ENCODE measurements at places on chromosomes 11 and 22. TPM values are rescaled to one million over a fixed set of nuclear protein-coding genes. Genes with fewer than 3 reads are reported as not detected.

- DNase-seq: peak; percentile 36
These were observed 92.0 kb downstream of the CEP164 start for GRCh38 chr11:117419482-117420142.

DNA sequence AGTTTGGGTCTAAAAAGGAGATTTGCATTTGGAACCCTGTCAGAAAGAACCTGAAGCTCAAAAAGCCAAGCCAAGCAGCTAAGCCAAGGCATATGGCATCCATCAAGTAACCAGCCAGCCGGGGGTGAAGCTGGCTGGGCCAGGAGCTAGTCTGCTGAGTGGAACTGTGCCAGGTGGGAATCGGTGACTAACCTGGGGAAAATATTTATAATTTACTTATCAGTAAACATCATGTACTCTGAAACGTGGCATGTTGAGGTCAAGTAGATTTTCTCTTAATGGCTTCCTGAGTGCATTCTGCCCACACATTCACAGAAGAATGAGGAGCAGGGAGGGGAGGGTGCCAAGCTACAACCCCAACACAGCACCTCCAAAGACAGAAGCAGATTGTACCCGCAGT, 70.5 kb upstream of the SESN3 start:
- DNase-seq: no peak

GRCh38 chr22:47126344-47126811, 363.9 kb downstream of the TBC1D22A start:
- DNase-seq: no peak

- no peak for DNase-seq
These were observed 87.7 kb upstream of the HORMAD2 start for GRCh38 chr22:29992341-29993275.

DNA sequence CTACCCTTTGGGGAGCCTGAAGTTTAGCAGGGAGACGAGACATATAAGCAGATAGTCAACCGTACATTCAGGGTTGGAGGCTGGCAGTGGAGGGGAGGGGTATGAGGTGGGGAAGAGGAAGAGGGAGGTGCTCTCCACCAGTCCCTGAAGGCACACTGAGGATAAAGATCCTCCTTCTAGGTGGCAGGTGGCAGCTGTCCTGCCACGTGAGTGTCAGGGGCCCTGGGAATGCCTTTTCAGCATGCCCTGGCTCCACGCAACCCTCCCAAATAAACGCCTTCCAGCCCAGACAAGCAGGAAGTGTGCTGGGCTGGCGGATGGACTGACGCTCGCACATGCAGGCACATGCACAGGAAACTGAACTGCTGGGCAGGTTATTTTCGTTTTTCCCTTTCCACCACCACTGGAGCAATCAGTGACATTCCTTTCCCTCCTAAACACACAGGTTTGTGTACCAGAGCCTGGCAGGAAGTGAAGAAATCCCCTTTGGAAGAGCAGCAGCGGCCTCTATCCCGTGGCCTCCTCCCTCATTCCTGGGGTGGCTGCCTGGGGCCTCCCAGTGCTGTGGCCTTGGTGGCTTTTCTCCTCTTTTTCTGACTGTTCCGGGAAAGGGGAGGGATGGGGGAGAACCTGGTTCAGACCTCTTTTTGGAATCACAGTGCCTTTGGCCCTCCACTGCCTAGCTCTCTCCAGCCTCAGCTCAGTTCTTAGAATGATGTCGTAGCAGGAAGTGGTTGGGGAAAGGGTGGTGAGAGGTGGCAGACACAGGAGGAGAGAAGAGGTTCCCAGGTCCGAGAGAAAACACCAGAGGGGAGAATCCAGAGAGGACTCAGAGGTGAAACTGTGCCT, 157.0 kb upstream of the TIMP3 start:
- DNase-seq: peak; percentile 59

DNA sequence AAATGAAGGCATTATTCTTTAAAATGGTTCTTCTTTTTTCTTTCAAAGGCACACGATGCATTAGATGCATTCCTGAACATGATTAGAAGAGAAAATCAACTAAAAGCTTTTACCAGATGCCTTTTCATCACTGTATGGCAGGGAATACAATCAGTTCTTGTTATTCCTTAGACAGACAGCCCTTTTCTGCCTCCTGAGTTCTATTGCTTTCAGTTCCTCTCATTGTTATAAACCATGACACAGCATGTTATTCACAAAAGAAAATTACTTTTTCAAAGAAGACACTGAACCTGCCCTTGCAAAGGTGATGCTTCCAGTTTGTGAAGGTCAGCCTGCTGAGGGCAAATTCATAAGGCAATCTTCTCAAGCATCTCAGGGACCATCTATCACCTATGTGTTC, 70.1 kb downstream of the FAM181B start:
- no peak for DNase-seq

- peak; percentile 13 for DNase-seq
These were observed 73.4 kb downstream of the MYEOV start for GRCh38 chr11:69367211-69367964.

GRCh38 chr22:46355369-46355995, 20.0 kb downstream of the TRMU start:
- peak; percentile 96 for DNase-seq

- DNase-seq: no peak
These were observed 25.9 kb downstream of the ZNF195 start for GRCh38 chr11:3353066-3353465.

DNA sequence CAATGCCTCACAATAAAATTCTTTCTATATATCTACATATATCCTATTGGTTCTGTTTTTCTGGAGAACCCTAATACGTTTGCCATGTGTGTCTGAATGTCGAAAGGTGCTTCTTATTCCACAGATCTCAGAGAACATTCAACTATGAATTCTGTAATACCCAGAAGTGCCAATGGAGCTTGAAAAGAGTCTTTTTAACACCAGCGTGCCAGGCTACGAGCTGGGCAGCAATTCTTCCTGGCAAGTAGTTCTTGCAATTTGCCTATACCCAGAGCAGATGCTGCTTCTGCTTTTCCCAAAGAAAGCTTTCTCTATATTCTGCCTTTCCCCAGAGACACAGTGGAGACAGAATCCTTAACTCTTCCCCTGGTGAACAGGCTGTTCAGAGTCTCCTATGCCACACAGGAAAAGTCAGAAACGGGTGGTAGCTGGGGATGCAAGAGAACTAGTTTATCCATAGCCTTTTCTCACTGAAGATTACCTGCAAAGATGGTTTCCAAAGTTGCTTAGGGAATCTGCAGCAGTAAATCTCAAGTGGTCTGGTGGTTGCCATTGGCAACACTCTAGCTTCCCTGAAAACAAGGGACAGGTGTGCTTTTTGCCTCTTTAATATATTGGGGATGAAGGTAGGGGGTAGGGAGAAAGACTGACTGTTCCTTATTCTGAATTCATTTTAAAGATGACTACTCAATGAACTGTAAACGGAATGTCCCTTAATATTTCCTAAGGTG, 16.8 kb upstream of the PAFAH1B2 start:
- no peak for DNase-seq

DNA sequence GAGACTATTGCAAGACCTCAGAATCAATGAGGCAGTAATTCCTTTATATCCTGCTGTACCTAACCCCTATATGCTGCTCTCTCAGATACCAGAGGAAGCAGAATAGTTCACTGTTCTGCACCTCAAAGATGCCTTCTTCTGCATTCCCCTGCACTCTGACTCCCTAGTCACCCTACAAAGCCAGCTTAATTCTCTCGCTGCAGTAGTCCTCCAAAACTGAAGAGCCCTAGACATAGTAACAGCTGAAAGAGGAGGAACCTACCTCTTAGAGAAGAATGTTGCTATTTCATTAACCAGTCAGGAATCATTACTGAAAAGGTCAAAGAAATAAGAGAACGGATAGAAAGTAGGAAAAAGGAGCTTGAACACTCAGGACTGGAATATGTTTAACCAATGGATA, 49.3 kb downstream of the PRSS23 start:
- DNase-seq: no peak

DNA sequence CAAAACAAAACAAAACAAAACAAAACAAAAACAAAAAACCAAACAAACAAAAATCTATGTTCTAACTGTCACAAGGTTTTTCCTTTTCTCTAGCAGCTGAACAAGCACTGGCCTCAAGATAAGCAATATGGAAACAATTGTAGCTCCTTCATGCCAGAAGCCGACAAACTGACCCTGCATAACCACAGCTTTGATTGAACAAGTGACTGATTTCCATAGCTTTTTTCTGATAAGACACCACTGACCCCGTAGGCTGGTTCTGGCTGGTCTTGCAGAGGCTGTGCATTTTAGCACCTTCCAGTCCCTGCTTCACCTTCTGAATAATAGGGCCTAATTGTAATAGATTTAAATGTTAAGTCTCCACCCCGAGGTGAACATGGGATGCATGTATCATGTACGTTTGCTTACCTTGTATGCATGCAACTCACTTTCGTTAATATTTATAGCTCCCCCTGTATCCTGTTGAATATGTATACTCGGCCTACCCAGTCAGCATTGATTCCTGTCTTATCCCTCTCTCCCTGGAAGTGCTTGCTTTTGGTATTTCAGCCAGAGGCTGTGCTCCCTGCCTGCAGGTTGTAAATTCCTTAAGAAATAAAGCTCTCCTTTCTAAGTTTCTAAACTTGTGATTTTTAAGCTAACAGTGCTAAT, 49.6 kb downstream of the CNTF start:
- DNase-seq: no peak

DNA sequence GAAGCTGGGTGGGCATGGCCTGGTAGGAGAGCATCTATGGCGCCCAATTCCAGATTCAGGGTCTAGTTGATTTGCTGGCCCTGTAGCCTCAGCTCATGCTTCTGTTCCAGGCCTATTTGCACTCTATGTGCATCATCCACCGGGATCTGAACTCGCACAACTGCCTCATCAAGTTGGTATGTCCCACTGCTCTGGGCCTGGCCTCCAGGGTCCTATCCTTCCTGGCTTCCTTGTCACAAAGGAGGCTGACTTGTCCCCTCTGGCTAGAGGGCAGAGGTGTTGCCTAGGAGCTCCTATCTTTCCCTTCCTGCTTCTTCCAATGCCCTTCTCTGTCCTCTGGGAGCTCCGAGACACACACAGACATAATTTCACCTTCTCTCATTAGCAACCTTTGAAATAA, 21.3 kb downstream of the PIK3IP1 start:
- no peak for DNase-seq

GRCh38 chr11:114200351-114201133, 95.7 kb upstream of the NNMT start:
- no peak for DNase-seq

KRTAP5-2 gene
- not detected for total RNA-seq
